ENCODE measurements at places on chromosomes 11 and 22.

DNA sequence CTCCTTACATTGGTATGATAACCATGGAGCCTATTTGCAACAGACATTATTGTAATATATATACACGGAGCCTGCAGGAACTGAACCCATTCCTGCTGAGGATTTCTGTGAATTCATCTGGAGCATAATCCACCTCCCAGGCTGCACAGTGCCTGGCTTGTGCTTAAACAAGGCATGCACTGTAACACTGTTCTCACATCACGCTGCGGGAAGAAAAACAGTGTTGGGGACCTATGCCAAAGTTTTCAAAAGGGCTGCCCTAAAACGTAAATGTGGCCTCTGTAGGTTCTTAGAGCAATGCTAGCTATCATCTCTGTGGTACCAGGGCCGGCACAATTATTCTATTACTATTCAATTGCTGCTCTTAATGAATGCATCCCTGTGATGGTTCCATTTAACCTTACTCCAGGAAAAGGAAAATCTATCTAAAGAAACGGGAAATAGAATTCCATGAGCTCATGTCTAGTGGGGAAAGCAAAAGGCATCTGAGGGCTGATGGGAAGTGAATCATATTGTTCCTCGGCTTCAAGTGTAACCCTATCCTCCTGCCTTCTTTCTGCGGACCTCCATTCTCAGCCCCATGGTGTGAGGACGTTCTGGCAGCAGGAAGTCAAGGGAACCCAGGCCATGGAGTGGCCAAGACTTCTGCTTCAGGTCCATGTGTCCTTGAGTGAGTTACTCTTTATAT is 525.5 kb downstream of the SOX6 start:
- no peak for DNase-seq

DNA sequence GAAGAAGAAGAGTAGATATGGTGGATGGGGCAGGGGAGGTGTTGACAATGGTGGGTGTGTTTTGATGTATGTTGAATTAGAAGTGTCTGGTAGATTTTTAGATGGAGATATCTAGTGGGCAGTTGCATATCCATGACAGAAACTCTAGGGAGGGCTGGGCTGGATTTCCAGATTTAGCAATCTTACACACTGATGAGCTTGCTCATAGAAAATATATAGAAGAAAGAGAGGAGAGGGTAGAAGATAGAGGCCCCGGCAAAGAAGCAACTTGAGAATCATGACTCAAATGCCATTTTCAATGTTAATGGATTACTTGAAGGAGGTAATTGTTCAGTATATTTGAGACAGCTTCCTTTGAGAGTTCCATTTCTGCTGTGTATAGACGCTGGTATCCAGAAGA is 8.2 kb downstream of the REXO2 start:
- no peak for DNase-seq

GRCh38 chr11:128095466-128095981 is 491.8 kb downstream of the ETS1 start:
- DNase-seq, result no peak

GRCh38 chr22:37822079-37822833 is 926 bp upstream of the GALR3 start:
- no peak for DNase-seq

GRCh38 chr22:39265143-39265886 is 20.5 kb upstream of the PDGFB start:
- DNase-seq, result no peak

DNA sequence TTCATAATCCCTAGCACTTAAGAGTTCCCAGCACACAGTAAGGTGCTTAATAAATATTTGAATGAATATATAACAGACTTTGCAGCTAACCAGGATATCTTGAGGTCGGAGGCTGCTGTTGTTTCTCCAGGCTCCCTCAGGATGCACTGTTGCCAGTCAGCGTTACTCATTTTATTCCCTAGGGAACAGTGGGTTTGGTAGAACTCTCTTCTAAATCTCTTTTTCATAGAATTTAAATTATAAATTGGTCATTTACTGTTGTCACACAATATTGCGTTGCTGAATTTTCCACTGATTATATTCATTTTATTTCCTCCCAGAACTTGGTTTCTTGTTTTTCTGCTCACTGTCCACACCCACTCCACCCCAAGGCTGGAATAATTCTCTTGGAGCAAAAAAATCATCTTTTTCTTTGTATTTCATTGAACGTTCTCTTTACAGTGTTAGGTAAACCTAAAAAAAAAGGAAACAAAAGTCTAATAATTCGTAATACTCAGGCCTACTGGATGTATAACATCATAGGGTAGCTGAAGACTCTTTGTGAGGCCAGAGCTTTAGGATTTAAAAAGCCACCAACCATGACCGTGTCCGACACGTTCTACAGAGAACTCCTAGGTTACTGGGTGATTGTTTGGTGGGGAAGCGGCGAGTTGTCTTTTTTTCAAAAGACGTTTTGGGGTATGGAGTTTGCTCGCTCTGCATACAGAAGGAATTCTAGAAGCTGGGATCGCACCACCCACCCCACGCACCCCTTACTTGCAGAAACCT is 766 bp upstream of the CAPRIN1 start:
- no peak for DNase-seq

DNA sequence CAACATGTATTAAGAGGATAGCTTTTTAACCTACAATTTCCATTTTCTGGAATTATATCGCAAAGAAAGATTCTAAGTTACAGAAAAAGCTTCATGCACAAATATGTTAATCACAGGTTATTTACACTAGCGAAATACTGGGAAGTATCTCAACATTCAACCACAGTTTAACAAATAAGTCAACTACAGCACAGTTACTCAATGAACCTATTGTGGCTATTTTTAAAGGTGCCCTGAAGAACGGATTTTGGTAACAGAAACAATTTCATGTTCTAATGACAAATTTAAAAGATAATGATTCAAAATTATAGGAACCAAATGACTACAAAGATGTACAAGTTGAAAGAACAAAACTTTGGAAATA is 51.2 kb downstream of the SYN3 start:
- no peak for DNase-seq

- DNase-seq, result no peak
Measured at GRCh38 chr11:34499719-34500500, 13.7 kb downstream of the ELF5 start.

DNA sequence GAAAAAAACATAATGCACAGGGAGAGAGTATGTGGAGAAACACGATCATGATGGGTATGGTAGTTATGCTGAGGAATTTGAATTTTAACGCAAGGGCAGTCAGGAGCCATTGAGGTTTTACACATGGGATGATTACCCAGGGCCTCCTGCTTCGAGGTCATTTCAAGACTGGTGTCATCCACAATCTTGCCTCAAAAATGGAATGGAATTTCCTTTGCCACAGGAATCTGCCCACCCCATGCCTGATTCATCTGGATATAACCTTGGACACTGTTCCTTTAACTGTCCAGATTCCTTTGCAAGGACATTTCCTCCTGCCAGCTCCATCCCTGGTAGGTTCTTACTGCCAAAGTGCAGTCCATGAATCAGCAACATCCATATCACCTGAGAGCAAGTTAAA is 655.9 kb upstream of the TENM4 start:
- DNase-seq, result no peak

DNA sequence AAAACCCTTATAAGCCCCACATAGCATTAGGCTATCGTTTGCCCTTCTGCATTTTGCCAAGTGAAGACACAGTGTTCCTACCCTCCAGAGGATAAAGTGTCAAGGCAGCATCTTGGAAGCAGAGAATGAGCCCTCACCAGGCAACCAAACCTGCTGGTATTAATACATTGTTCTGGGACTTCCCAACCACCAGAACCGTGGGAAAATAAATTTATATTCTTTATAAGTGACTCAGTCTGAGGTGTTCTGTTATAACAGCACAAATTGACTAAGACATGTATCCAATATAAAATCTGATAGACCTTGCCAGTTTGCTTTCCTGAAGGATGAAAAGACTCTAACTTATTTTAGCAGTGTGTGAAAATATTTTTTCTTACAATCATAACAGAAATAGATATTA is 792.5 kb upstream of the LRRC4C start:
- DNase-seq, result no peak

- DNase-seq, result peak; percentile 87
Measured at GRCh38 chr22:31489632-31490495, at the start of gene EIF4ENIF1. TSS of gene EIF4ENIF1 (minus strand) at chr22:31489842. CDS start at chr22:31488718, 1,124 bp downstream.

DNA sequence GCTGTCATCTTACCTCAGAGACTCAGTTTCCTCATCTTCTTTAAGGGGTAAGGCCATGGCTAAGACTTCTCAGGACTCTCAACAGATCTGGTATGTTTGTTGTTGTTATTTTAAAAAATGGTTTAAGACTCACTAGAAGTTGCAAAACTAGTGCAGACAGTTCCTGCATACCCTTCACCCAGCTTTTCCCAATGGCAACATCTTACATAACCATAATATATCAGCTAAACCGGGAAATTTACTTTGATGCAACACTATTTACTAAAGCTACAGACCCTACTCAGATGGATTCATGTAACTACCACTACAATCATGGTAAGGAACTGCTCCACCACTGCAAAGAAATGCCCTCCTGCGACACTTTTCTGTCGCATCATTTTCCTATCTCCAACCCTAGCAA is 20.4 kb downstream of the LGR4 start:
- DNase-seq, result no peak

GRCh38 chr22:27797520-27798391 is 3.8 kb downstream of the MN1 start:
- DNase-seq, result no peak

DNA sequence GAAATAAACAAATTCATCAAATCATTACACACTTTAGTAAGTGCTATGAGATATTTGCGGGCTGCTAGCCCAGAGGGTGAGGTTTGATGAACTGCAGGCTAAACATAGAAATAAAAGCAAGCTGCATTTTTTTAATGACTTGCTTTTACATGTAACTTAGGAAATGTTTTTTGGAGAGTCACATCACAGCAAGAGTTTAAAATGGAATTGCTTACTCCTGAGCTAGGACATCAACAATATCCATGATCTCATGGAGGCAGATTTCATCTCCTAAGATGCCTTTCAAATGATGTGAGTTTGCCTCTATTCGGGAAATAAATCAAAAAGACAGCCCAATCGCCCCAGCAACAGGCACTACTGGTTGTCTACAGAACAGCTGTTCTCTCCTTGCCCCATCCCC is 73.4 kb upstream of the CD44 start:
- no peak for DNase-seq

GRCh38 chr11:111462329-111462728 is 49.9 kb downstream of the BTG4 start:
- no peak for DNase-seq

DNA sequence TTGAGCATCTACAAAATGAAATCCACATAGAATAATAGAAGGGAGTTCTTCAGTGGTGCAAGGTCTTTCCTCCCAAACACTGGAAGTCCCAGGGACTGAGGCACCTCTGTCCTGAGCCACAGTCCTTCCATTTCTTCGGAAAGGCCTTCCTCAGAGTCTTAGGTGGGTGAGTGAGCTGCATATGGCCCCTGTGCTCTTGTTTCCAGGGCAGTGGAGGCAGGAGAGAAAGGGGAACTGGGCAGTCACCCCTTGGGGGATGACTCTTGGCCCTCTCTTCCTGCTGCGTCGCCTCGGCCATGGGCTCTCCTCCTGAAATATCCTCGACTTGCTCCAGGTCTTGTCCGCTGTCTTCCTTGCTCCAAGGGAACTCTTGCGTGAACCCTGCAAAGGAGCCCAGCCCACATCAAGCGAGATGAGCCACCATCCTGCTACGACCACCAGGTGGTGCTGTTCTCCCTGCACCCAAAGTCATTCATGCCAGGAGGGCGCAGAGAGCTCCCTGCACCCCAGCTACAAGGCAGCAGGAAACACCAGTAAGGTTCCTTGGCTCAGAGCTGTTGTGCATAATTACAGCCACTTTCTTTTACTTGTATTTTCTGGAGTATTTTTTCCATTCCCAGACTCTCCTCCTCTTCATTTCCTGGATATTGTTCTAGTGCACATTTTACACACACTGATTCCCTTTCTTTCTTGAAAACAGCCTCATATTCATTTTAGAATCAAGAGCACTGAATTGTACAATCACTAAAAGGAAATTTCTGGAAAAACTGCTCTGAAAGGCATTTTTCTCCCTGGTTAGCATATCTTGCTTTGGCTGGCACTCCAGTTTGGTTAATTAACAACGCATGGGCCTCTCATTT is 397.8 kb downstream of the OPCML start:
- DNase-seq, result peak; percentile 1

GRCh38 chr11:132318421-132319157 is 948.2 kb downstream of the NTM start:
- no peak for DNase-seq

- DNase-seq, result no peak
Measured at GRCh38 chr11:131530407-131530806, 160.0 kb downstream of the NTM start.

DNA sequence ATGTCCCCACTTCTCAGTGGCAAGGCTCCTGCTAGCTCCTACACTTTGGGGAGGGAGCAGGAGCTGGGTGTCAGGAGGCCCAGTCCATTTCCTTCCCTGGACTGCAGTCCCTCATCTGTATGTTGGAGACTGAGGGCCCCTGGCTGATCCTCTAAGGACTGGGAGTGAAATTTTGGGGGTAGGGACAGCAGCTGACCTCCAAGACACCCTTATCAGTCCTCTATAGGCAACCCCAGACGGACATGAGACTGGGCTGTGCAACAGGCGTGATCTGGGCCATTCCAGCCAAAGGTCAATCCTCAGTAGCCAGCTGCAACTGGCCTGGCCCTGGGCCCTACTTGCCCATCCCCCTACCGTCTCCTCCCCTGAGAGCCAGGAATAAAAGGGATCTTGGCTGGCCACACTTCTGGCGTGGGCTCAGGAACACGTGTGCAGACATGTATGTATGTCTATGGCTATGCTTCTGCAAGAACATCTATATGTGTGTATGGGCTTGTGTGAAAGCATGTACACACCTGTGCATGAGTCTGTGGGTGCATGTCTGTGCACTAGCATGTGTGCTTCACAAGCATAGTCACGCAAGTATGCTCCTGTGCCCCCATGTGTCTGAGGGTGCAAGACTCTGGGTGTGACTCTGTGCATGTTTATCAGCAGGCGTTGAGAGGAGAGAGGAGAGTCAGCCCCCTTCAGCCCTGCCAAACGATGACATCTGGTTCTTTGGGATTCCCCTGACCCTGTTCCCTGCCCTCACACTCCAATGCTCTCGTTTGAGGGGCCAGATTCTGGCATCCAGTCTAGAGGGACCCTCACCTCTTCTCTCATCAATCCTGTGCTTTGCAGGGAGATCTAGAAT is 24.6 kb upstream of the DGAT2 start:
- no peak for DNase-seq

DNA sequence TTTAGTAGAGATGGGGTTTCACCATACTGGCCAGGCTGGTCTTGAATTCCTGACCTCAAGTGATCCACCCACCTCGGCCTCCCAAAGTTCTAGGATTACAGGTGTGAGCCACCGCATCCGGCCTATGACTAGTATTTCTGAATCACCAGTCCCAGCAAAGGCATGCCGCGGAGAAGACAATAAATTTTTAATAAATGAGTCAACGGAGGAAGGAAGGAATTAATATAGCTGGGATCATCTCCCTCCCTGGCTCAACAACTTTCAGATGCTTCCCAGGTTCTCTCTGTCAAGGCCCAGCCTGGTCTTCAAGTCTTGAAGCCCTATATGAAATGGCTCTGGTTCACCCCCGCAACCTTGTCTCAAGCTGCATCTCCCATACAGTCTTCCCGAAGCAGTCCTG is 45.7 kb downstream of the CYTH4 start:
- DNase-seq, result no peak

- no peak for DNase-seq
Measured at GRCh38 chr22:37320726-37321677, 38.7 kb downstream of the CYTH4 start.

- no peak for DNase-seq
Measured at GRCh38 chr11:91257667-91258066, 967.0 kb upstream of the FAT3 start.

Data from bone marrow (tissue), 2 donors.